ENCODE measurements at places on chromosomes 4 and X.
A peak's percentile ranks its signal among the peaks of the same experiment; 100 is the strongest.

- no peak for DNase-seq
Measured at GRCh38 chrX:112784692-112785091, 55.9 kb downstream of the AMOT start.

GRCh38 chrX:10175319-10175871 lies 18.6 kb downstream of the CLCN4 start:
- DNase-seq = no peak

GRCh38 chr4:3491681-3492405 lies 28.7 kb downstream of the DOK7 start:
- DNase-seq = no peak

DNA sequence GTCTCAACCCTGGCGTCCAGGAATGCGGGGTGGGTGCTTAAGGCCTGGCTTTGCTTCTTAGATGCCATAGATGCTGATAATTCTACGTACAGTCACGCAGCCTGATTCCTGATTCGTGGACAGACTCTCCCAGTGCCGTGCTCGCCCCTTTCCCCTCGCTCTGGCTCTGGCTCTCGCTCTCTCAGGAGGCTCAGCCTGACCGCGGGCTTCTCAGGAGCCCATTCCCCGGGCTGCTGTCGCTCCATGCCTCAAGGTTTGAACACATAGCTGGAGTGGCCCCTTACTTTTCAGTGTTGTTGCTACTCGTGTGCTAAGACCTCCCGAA lies 59.2 kb upstream of the ZC4H2 start:
- DNase-seq = no peak

DNA sequence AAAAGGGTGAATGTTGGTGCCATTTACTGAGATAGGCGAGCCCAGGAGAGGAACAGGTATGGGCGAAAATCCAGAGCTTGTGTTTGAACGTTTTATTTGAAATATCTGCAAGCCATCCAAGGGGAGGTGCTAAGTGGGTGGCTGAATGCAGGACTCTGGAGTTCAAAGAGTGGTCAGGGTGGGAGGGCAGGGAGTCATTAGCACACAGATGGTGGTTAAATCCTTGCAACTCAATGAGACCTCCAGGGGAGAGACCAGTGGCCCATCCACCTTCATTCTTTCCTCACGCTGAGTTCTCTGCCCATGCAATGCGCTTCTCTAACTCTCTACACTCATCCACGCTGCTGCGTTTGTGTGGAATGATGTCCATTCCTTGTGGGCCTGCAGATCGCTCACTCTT lies 101.1 kb downstream of the VCX3B start:
- DNase-seq = no peak

- DNase-seq = no peak
Measured at GRCh38 chrX:83934220-83934619, 73.3 kb downstream of the CYLC1 start.

GRCh38 chrX:16444353-16444752 lies 205.6 kb upstream of the S100G start:
- no peak for DNase-seq

GRCh38 chr4:13920111-13920875 lies 292.8 kb upstream of the BOD1L1 start:
- no peak for DNase-seq

DNA sequence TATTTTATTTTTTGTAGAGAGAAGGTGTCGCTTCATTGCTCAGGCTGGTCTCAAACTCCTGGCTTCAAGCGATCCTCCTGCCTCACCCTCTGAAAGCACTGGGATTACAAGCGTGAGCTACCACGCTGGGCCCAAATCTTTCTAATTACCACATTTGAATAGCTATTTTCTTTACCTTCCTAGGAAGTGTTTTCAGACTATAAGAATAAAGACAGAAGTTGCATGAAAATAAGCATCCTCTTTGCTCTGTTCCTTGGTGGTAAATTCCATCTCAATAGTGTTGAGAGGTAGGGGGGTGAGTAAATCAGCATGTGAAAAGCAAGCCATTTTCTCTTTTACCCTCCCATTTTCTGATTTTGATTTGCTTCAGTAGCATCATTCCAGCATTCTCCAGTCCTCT lies 122.4 kb downstream of the LARP7 start:
- DNase-seq = no peak

DNA sequence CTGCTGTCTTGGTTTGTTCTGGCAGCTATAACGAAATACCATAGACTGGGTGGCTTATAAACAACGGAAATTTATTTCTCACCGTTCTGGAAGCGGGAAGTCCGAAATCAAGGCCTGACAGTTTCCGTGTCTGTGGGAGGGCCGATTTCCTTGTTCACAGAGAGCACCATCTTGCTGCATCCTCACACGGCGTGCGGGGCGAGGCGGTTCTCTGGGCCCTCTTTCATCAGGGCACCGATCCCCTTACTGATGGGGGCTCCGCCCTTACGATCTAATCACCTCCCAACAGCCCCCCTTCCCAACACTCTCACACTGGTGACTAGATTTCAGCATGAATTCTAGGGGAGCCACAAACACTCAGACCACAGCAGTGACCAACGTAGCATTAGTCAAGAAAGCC lies 578.3 kb upstream of the FAT1 start:
- no peak for DNase-seq

GRCh38 chr4:68476191-68476590 lies 28.9 kb downstream of the TMPRSS11E start:
- DNase-seq = no peak

DNA sequence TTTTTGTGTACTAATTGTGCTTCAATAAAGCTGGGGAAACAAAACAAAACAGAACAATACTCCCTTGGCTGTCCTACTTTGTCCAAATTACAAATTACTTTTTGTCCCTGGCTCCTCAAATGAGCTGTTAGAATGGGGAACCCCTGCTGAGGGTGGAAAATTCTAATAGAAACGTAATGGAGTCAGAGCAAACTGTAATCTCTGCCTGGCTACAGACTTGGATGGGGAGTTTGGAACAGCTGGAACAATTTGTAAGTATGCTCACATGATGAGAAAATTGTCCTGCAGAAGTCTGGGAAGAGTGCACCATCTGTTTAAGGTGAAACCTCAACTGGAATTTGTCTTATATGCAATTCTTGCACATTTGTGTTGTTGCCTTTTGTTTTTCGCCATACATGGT lies 364.4 kb upstream of the CLNK start:
- no peak for DNase-seq

DNA sequence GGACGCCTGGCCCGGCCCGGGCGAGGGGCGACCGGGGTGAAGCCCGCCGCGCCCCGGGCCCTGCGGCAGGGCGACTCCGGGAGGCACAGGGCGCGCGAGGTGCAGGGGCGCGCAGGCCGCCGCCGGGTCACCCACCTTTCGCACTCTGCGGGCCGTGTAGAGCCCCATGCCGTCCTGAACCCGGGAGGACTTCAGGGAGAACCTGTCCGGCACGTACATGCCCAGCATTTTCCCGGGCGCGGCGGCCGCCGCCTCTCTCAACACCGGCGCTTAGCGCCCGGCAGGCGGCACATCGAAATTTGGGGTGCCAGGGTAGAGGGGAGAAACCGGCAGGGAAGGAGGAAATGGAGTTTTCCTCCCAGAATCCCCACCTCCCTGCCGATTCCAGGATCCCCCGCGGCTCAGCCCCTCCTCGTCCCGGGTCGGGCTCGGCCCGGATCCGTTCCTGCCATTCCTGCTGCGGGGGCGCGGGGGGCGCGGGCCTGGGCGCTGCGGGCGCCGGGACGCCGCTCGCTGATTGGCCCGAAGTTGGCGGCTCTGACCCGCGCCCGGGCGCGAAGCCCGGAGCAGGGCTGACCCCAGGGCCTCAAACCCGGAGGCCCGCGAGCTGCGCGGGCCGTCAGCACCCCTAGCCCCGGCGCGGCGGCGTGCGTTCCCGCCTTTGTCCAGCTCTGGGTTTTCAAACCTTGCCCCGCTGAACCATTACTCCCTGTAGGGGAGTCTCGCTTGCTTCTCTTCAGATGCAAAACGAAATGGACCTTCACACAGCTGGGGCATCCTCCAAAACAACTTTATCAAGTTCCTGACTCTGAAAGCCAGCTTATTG lies at the start of gene PRDM5:
TSS of gene PRDM5 (minus strand) at position 346 of the 826 bp plus-strand sequence. CDS start at position 228, 118 bp downstream.
- peak; percentile 29 for DNase-seq
